ENCODE measurements at places on chromosomes 2 and 18. TPM values are rescaled to one million over a fixed set of nuclear protein-coding genes. Genes with fewer than 3 reads are reported as not detected.

- no peaks in the 10 kb centered on the region for H3K36me3 ChIP-seq
- H3K4me3 ChIP-seq: no peak overlapping the region
- peaks cover 31% of the 10 kb centered on the region for H3K4me1 ChIP-seq
- H3K27ac ChIP-seq: no peak overlapping the region
These were observed 8.5 kb downstream of the RAX start for GRCh38 chr18:59264651-59265245.

DNA sequence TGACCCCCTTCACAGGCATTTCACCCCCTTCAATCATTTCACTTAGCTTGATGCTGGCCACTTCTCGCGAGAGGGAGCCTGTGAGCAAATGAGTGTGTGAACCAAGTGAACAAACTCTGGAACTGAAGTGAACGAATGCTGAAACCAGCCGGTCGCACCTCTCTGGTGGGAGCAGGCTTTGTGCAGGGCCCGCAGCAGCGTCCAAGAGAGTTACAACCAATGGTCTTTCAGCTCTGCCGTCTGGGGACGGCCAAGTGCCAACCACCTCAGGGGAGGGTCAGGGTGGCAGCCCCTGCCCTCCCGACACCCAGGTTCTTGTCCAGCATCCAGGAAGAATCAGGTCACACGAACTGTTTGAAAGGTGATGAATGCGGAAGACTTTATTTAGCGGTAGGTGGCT, 764.0 kb downstream of the SUCLG1 start:
- no peak overlapping the region for H3K4me3 ChIP-seq

- H3K27ac ChIP-seq: no peak overlapping the region
- no peak overlapping the region for H3K4me3 ChIP-seq
- no peaks in the 10 kb centered on the region for H3K27me3 ChIP-seq
- H3K36me3 ChIP-seq: no peaks in the 10 kb centered on the region
These were observed 45.8 kb upstream of the PDK1 start for GRCh38 chr2:172510088-172510487.

- no peaks in the 10 kb centered on the region for H3K27me3 ChIP-seq
- H3K27ac ChIP-seq: no peak overlapping the region
- no peaks in the 10 kb centered on the region for H3K4me1 ChIP-seq
- no peak overlapping the region for H3K4me3 ChIP-seq
- DNase-seq: no peak
- no peaks in the 10 kb centered on the region for H3K36me3 ChIP-seq
These were observed 330.3 kb downstream of the TNS1 start for GRCh38 chr2:217672472-217672871.

DNA sequence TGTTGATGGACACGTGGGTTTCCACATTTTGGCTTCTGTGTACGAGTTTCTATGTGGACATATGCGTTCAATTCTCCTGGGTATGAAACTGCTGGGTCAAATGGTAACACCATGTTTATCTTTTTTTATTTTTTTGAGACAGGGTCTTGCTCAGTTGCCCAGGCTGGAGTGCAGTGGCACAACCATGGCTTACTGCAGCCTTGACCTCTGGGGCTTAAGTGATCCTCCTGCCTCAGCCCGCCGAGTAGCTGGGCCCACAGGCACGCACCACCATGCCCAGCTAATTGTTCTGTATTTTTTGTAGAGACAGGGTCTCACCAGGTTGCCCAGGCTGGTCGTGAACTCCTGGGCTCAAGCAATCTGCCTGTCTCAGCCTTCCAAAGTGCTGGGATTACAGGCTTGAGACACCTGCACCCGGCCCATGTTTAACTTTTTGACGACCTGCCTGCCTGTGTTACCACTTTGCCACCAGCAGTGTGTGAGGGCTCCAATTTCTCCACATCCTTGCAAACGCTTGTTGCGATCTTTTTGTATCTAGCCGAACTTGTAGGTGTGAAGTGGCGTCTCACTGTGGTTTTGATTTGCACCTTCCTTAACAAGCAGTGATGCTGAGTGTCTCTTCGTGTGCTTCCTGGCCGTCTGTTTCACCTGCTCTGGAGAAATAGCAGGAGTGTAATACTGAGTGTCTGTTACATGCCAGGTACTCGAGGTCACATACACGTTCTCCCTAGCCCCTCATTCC, 6.9 kb downstream of the HSBP1L1 start:
- no peaks in the 10 kb centered on the region for H3K4me1 ChIP-seq
- no peak for DNase-seq
- H3K36me3 ChIP-seq: peaks cover 33% of the 10 kb centered on the region
- H3K27me3 ChIP-seq: no peaks in the 10 kb centered on the region
- H3K4me3 ChIP-seq: no peak overlapping the region
- H3K27ac ChIP-seq: no peak overlapping the region

- H3K4me3 ChIP-seq: peak overlapping the region; percentile 71
- H3K27me3 ChIP-seq: no peaks in the 10 kb centered on the region
- DNase-seq: no peak
- H3K27ac ChIP-seq: peak overlapping the region; percentile 95
- H3K4me1 ChIP-seq: peaks cover 49% of the 10 kb centered on the region
These were observed 1.4 kb downstream of the PSME4 start for GRCh38 chr2:53969285-53969967.

TRIM54 gene
- total RNA-seq: 136 TPM

RNU2-63P gene
- total RNA-seq: not detected

GRCh38 chr18:34808389-34808788, 98.3 kb downstream of the DTNA start:
- no peak overlapping the region for H3K4me3 ChIP-seq
- H3K36me3 ChIP-seq: peaks cover 18% of the 10 kb centered on the region
- H3K27me3 ChIP-seq: no peaks in the 10 kb centered on the region
- no peak overlapping the region for H3K27ac ChIP-seq
- no peak for DNase-seq

SCN7A gene
- total RNA-seq: 30.6 TPM

DNA sequence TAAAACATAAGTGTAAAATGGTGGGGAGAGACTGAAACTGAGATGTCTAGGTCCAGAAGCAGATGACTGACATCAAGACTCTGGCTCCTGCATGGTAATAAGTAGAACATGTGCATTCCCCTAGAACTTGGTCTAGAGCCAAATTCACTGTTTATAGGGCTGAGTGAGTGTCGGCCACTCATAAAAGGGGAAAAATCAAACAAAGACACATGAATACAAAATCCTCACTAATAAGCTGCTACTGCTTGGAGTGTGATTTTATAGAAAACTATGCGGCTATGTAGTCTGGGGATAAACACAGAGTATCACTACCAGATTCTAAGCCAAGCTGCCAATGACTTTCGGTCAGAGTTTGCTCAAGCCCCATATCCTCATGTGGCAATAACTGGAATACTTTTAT, 1080.8 kb upstream of the DDX18 start:
- no peaks in the 10 kb centered on the region for H3K4me1 ChIP-seq
- H3K27ac ChIP-seq: no peak overlapping the region
- DNase-seq: no peak
- H3K27me3 ChIP-seq: no peaks in the 10 kb centered on the region
- no peak overlapping the region for H3K4me3 ChIP-seq

All from right atrium auricular region (tissue), 2 donors.